ENCODE measurements at places on chromosomes 12 and 14.

DNA sequence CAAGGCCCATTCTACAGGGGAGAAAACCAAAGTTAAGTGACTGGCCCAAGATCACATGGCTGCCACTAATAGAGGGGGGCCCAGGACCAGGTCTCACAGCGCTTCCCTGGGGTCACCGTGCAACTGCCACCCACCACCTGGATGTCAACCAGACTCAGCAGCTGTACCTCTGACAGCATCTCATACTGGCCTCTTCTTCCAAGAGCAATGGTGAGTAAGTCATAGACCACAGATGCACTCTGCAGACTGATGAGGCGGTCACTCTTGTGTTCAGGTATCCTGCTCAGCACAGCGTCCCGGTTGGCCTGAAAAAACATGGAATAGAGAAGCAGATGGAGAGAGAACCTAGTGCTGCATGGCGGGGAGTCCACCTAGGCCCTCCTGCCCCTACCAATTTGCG, 139.9 kb downstream of the TTC7B start:
- no peak for DNase-seq

GRCh38 chr12:10558789-10559188, 53.1 kb downstream of the EIF2S3B start:
- no peak for DNase-seq

- DNase-seq, result no peak
Observed at GRCh38 chr14:31479027-31479426, 8.8 kb downstream of the GPR33 start.

DNA sequence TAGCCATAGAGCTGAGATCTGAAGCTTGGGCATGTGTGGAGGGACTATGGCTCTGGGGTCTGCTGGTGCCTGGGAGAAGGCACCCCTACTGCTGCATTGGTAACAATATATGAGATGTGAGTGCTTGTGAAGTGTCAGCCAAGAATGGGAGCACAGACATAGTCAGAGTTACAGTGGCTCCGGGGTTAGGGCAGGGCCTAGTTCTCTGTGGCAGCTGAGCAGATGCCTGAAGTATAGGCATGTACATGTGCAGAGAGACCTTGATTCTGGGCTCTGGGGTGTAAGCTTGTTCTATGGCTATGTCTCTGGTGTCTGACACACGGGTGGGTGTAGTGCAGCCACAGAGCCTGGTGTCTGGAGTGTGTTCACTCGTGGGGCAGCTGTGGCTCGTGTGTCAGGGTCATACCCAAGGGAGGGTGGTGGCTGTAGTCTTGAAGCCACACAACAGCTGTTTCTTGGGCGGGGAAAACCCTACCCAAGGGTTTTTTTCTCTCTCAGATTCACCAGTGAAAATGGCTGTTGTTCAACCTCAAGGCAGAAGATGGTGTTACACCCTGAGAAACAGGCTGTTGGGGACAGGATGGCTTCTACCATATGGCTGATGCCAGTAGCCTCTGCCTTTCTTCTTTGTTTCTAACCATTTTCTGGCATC, 11.9 kb upstream of the TCL1A start:
- no peak for DNase-seq

DNA sequence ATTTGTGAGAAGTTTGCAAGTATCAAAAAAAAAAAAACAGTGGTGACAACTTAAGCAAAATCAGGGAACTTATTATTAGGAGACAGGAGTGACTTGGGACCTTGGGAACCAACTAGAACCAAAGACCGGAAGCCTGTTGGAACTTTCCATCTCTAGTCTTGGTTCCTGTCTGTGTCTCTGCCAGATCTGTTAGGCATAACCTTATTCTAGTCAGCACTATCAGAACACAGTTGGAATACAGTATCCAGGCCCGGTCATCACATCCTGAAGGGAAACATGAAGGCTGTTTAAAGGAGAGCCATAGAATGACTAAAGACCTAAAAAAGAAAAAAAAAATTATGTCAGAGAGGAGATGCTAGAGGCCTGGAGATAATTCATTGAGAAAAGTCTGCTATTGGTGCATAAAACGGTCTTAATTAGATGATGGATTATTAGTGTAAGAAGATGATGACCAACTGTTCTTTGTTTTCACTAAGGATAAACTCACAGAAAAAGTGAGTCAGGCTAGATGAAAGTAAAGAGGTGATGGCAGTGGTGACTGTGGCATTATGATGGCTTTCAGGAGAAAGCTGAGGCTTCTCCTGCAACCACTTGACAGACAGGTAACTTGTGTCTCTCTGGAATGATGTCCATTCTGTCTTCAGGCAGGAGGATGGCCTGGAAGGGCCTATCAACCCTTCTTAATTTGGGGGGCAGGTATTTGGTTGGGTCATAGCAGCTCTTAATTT, 28.2 kb downstream of the DACT1 start:
- DNase-seq, result no peak

DNA sequence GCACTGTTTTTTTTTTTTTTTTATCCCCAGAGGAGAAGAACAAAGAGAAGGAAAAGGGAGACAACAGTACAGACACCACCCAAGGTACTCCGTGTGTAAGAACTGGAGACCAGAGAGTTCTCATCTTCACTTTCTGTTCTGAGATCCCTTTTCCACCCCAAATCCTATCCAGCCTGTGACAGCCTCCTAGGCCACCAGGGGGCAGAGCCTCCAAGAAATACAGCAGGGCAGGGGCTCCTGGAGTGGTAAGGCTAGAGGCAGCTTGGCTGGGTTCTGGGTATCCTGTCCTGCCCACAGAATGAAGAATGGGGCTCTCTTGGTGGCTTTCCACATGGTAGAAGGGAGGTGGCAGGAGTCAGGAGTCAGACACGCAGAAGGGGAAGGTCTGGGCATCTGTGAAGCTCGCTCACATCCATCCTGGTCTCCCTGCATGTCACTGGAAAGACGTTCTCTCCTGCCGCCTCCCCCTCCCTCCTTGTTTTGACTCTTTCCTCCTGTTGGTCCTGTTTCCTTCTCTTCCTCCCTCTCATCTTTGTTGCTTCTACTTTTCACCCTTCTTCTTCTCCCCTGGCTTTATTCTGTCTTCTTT, 12.0 kb downstream of the CLSTN3 start:
- DNase-seq, result no peak

DNA sequence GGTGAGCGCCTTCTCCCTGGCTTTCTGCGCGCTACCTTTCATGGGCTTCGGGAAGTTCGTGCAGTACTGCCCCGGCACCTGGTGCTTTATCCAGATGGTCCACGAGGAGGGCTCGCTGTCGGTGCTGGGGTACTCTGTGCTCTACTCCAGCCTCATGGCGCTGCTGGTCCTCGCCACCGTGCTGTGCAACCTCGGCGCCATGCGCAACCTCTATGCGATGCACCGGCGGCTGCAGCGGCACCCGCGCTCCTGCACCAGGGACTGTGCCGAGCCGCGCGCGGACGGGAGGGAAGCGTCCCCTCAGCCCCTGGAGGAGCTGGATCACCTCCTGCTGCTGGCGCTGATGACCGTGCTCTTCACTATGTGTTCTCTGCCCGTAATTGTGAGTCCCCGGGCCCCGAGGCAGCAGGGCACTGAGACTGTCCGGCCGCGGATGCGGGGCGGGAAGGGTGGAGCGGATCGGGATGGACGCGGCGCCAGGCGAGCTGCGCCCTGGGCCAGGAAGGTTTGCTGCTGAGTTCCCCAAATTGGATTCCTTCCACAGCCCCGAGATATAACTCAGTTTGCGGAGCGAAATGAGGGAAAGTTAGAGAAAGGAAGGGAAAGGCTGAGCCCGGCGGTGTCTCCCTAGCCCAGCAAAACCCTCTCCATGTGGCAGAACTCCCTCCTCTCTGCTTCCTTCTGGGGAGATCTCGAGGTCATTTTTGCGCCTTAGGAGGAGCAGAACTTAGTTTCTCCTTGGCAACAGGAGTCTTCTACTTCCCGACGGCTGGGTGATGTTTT, 972 bp downstream of the PTGDR start:
- no peak for DNase-seq

DNA sequence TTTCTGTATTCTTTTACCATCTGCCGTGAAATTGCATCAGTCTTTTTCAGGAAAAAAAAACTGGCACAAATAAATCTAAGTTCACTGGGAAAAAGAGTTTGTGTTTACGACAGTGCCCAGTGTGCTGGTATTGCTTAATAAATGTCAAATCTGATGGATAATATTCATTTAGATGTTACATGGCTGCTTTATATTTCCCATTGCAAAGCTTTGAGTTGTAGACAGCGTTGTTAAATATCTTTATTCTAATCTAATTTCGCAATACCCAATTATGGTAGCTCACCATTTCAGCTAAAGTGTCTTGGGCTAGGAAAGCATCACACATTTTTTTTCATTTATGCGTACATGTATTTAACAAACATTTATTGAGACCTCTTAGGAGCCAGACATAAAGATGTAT, 1994.5 kb upstream of the FLRT2 start:
- no peak for DNase-seq

DNA sequence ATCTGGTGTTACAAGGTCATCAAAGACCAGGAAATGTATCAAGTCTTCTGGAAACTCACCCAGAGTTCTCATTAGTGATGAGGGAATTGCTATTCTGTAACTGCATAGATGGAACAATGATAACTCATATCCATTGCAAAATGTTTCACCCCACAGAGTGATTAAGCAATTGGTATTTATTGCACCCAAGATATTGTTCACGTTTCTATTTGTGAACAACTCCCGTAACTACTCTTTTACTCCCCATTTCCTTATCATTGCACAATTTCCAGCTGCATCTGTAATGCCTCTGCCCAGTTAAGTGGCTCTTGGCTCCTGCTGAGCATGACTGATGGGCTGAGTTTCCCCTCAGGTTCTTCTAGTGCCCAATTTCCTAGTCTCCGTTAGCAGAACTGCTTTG, 108.7 kb upstream of the PRICKLE1 start:
- DNase-seq, result no peak

DNA sequence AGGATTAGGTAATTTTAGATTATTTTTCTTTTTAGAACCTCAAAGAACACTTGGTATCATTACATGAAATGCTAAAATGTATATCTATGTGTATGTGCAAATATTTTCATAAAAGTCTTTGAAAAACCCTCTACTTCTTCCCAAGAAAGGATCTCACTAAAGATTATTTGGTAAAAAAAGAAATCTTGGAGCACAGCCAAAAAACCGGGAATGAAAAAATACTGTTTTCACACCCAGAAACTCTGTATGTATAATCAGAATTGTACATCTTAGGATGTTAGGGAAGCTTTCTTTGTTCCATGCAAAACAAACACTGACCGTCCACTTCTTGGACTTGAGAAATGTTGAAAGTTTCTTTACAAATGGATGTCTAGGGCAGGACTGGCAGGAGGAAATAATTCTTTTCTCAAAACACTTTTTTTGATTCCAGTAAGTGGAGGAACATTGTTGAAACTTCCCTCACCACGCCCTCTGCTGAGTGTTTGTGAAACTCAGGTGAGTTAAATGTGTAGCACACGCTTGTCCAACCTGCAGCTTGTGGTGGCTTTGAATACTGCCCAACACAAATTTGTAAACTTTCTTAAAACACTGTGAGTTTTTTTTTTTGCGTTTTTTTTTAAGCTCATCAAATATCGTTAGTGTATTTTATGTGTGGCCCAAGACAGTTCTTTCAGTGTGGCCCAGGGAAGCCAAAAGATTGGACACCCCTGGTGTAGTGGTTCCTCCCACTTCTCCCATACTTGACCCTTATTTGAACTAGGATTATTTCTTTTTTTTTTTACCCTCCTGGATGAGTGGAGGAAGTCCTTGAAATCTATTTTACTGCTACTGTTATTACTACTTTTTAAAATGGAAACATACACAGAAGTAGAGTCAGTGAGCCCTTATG, 26.6 kb downstream of the FBXO34 start:
- DNase-seq, result no peak

- DNase-seq, result no peak
Observed at GRCh38 chr12:67994046-67994445, 4.8 kb downstream of the IFNG-AS1 start.

- DNase-seq, result no peak
Observed at GRCh38 chr12:102522768-102523167, 42.4 kb upstream of the IGF1 start.

- no peak for DNase-seq
Observed at GRCh38 chr12:115000038-115000437, 316.1 kb upstream of the TBX3 start.

DNA sequence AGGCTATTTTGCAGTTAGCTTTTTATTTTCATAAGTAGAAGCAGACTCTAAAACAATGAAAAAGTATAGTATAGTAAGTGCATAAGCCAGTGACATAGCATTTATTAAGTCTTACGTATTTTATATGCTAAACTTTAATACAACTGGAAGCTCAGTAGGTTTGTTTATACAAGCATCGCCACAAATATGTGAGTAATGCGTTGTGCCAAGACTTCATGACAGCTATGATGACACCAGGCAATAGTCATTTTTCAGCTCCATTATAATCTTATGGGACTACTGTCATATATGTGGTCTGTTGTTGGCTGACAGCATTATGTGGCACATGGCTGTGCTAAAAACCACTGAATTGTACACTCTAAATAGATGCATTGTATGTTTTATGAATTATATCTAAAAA, 40.3 kb downstream of the SLC38A2 start:
- no peak for DNase-seq

DNA sequence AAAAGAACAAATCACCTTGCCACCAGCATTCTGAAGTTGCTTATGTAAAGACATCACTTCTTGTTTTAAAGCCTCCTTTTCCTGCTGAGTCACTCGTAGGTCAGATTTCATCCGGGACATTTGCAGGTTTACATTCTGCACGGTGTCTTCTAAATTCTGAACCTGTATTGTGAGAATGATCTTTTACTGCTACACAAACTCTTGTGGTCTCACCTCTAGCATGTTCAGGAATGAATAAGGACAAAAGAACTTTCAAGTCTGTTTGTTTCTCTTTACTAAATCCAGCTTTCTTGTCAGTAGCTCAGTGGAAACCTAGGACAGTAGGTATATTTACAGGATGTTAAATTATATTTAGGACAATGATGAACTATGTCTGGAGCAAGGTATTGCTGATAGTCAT, 73.5 kb upstream of the SAV1 start:
- no peak for DNase-seq

DNA sequence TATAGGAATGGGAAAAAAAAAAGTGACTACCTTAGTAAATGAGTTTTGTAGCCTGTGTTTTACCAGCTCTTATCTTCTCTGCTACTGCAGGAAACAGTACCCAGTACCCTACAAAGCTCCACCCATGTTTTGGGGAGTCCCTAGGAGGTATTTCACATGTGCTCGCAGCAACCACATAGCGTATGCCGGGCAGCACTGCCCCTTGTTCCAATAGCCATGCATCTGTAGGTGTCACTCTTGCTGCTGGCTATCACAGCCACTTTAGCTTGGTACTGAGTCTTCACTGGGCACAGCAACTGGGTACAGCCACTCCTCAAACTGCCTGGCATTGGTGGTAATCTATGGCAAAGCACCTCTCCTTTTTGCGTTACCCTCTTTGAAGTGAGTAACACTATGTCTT, 2.0 kb upstream of the MDM1 start:
- DNase-seq, result no peak

- no peak for DNase-seq
Observed at GRCh38 chr14:32054536-32054935, 22.6 kb upstream of the ARHGAP5 start.

Measured in hypothalamus (tissue), 51 donors.